ENCODE measurements at places on chromosomes 3 and 15.

- no peak for DNase-seq
Measured at GRCh38 chr15:77739591-77740378, 107.1 kb upstream of the LINGO1 start.

- no peak for DNase-seq
Measured at GRCh38 chr15:34011481-34011880, 27.5 kb downstream of the AVEN start.

DNA sequence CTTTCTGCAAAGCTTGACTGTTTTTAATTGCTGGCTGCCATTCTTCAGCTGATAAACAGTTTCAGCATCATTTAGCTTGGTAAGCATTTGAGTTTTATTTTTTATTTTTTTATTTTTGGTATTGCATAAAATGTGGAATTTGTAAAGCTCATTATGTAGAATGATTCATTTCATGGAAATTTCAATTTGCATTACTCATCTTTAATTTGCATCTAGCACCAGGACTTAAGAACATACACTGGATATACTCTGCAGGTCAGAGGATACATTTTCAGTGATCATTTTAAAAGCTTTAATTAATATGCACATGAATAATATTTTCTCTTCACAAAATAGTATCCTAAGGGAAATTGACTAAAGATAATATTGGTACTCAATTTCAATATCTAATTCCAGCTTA is 732.4 kb upstream of the BCHE start:
- DNase-seq, result no peak

DNA sequence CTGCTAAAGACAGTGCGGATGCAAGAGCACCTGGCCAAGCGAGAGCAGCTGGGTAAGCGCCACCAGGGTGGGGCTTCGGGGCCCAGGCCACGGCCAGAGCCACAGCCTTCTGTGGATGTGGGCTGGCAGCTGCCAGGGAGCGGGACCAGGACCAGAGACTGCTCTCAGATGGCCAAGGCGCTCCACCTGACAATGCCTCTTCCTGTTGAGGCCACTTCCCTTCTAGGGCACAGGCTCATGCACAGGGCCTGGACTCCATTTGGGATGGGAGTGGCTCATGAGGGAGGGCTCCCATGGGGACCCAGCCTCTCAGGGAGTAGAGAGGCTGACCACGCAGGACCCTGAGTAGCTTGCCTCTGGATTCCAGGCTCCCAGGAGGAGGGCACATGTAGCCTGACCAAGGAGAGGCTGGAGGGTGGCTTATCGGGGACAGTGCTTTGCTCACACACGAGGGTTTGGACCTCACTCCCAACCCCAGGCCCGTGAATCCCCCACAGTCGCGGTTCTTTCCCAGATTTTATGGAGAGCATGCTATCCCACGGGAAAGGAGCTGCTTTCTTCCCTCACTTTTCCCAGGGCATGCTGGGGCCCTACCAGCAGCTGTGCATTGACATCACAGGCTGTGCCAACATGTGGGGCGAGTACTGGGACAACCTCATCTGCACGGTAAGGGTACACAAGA is 25.1 kb downstream of the ACAA1 start:
- DNase-seq, result no peak

- DNase-seq, result no peak
Measured at GRCh38 chr3:50608278-50608677, 3.3 kb downstream of the CISH start.

DNA sequence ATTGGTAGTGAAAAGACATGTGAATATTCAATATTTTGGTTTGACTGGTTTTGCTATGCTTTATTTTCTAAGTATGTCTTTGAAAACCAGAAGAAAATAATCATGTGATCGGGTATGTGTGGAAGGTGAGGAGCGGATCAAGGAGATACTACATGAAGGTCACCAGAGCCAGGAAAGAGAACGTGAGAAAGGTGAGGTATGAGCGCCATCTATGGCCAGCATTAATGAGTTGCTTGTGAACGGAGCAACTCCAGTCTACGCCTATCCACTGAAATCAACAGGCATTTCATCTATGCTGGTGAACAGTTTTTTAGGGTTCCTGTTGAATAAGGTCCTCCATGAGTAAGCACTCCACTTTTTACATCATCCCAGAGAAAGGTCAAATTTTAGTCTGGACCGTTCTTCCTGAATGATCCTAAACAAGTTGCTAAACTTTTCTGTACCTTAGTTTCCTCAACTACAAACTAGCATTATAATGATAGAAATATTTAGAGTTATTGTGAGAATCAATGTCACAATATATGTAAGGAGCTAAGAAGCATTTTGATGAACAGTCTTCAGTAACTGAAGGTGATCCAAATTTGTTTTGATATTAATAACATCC is 1435.2 kb upstream of the CADM2 start:
- no peak for DNase-seq

GRCh38 chr3:32360493-32360827 is 31.2 kb upstream of the CMTM7 start:
- no peak for DNase-seq

DNA sequence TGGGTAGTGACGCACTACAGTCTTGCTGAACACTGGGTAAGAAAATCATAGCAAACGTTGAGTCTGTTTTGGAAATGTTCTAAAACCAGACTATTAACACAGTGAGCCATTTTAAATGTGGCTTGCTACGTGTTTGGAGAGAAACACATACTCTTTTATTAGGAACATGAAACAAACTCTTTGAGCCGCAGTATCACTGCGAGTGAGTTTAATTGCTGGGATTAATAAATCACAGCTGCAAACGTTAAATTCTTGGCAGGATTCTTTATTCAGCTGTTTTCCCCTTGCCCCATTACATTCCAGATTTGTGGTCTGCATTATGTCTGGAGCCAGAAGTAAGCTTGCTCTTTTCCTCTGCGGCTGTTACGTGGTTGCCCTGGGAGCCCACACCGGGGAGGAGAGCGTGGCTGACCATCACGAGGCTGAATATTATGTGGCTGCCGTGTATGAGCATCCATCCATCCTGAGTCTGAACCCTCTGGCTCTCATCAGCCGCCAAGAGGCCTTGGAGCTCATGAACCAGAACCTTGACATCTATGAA is 33.6 kb downstream of the BTD start:
- no peak for DNase-seq

- no peak for DNase-seq
Measured at GRCh38 chr3:86990734-86991481, at the start of gene VGLL3. Gene VGLL3 (minus strand): TSS chr3:86991149. CDS start chr3:86990743, 406 bp downstream.

DNA sequence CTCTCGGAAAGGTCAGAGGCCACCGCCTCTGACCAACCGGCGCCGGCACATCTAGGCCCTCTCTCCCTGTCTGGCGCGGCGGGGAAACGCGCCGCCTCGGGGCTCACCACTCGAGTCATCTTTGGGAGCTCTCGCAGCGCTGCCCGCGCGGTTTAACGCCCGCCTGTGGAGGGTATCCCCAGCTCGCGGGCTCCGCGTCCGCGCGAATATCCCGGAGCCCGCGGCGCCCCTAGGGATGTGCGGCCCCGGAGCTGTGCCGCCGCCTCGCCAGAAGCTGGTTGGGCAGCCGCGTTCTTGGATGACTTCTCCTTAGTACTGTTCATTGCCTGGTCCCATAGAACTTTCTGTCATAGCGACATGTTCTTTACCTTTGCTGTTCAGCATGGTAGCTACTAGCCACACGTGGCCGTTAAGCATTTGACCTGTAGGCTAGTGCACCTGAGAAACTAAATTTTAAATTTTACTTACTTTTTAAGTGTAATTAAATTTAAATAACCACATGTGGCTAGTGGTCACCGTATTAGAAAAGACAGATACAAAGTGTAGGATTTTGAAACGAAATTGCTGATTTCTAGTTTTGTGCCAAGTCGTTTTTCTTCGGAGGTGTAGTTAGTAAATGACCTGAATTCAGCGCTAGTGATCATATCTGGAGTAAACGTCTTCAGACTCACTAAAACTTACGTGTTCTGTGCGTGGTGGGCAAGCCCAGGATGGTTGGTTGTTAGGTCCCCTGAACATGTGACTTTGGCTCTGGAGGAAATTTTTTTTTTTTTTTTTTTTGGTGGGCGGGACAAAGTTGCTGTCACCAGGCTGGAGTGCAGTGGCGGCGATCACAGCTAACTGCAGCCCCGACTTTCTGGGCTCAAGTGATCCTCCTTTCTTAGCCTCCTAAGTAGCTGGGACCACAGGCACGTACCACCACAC is 835 bp downstream of the ARIH2 start:
- DNase-seq, result no peak

DNA sequence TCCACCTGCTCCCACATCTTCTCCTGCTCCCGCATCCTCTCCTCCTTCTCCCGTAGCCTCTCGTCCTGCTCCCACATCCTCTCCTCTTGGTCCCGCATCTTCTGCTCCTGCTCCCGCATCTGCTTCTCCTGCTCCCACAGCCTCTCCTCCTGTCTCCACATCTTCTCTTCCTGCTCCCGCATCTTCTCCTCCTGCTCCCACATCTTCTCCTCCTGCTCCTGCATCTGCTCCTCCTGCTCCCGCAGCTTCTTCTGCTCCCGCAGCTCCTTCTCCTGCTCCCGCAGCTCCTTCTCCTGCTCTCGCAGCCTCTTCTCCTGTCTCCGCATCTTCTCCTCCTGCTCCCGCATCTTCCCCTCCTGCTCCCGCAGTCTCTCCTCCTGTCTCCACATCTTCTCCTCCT is 5.8 kb downstream of the GOLGA6L2 start:
- DNase-seq, result no peak

- DNase-seq, result no peak
Measured at GRCh38 chr15:60585743-60586708, 107.1 kb upstream of the ICE2 start.

DNA sequence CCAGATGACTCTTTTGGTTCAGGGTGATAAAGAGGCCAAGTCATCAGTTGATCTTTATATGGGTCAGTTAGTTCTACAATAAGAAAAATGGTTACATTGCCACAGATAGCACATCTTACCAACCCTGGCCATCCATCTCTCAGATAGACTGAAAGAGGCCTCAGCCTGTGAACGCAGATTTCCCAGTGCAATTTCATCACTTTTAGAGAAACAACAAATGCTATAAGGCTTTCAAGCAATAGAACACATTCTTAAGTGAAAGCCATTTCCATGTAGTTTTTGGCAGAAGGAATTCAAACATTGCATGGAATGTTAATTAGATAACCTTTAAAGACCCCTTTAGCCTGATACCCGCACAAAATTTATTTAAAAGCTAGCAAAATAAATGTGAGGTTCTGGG is 200.6 kb upstream of the ZBTB20 start:
- DNase-seq, result no peak

DNA sequence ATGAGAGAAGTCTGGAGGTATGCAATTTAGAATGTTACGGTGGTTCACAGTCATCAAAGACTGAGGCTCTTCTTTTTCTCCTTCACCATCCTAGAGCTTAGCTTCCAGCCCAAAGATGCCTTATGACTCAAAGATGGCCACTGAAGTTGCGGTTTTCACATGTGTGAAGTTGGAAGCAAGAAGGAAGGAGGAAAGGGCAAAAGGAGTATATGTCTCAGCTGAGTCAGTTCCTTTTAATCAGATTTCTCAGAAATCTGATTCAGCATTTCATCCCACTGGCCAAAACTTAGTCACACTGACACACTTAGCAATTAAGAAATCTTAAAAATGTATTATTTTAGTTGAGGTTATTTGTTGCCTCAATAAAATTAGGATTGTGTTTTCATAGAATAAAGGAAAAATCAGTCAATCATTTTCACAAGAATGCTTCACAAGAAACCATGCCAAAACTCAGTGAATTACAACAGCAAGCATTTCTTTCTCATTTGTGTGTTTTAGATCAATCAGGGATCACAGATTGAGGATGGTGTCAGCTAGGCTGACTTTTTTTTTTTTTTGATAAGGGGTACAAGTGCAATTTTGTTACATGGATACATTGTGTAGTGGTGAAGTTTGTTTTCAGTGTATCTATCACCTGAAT is 211.1 kb upstream of the GADL1 start:
- DNase-seq, result no peak

- no peak for DNase-seq
Measured at GRCh38 chr3:123416173-123416572, 32.7 kb downstream of the ADCY5 start.

DNA sequence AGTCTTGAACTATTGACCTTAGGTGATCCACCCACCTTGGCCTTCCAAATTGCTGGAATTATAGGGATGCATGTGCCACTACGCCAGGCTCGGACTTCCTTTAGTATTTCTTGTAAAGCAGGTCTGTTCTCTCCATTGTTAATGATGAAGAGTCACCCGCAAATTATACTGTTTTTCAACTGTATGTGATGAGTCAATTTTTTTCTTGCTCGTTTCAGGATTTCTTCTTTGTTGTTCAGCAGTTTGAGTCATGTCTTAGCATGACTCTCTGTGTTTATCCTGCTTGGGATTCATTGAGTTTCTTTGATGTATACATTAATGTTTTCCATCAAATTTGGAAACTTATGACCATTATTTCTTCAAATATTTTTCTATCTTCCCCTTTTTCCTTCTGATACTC is 28.9 kb downstream of the GRAMD1C start:
- DNase-seq, result no peak

DNA sequence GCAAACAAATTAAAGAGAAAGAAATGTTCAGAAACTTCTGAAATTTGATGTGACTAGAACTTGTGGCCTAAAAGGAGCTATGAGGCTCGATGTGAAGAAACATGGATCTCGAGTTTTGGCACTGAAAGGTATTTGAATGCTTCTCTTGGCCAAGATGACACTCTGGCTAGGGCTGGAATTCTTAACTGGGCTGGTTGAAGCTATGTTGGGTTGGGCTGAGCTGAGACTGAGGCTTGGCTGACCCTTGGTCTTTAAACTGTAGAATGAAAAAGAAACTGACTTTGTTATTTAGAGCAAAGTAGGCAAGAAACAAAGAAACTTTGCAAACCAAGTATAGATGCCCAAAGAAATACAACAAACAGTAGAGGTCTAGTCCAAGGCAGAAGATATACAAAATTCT is 28.1 kb upstream of the CLDN16 start:
- no peak for DNase-seq

DNA sequence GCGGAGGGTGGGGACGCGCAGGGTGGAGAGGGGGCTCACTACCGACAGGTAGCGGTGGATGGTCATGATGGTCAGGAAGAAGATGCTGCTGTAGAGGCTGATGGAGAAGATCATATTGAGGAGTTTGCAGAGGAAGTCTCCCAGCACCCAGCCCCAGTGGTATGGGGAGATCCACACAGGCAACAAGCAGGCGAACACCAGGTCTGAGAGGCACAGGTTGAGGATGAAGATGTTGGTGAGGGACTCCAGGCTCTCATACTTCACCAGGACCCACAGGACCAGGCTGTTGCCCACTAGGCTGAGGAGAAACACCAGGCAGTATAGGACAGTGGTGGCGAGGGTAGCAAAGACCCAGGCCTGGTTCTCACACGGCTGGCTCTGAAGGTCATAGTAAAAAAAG is 5.8 kb downstream of the XCR1 start:
- no peak for DNase-seq

DNA sequence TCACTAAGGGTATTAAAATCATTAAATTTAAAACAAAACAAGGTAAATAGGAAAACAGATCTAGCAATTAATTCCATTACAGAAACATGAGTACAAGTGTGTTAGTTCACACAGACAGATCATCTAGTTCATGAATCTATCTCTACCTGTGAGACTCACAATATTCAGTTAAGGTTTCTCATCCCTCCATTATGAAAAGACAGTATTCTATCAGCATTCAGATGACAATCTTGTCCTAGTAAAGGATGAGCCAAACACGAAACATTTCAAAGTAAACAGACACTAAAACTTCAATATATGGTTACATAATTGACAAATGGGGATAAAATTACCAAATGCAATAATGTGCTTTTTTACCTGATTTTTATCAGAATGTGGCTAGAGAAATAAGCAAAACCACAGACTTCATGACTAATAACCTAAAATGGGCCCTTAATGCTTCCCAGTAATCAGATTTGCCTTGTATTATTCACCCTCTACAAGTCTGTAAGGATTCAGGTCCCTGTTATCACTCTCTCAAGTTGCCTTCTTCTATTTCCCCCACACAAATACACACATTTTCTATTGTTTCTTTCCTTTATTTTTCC is 126.8 kb downstream of the DLG1 start:
- DNase-seq, result no peak

Data from activated CD8-positive, alpha-beta memory T cell treated with anti-CD3 and anti-CD28 coated beads for 1 hour (primary cell).